ENCODE measurements at places on chromosomes 1 and 21.
A peak's percentile ranks its signal among the peaks of the same experiment; 100 is the strongest.

DNA sequence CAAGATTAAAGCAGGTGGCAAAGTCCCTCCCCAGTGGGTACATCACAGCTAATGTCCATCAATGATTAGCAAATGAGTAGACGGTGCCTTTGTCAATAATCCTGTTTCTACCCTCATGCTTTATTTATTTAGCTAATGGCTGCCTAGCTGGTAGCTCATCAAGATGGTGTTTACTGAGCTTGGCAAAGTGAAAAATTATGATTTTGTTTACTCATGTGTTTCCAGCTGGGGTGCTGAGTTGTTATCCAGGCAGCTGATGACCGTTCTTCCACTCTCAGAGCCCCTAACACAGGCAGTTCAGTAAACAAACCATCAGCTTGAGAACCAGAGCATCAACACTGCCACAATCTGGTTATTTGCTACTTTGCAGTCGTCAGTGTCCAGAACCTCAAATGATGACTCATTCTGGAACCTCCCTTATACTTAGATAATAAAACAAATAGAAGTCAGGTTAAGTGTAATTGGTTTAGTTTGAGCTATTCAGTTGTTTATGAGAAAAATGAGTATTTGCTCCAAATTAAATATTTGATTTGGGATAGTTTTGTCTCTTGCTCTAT is 163.9 kb downstream of the ST6GALNAC5 start:
- no peak for DNase-seq

GRCh38 chr1:115492019-115492595 is 149.7 kb upstream of the VANGL1 start:
- DNase-seq: no peak

GRCh38 chr1:201399352-201400126 is 415 bp upstream of the LAD1 start:
- peak; percentile 86 for DNase-seq

- no peak for DNase-seq
These were observed 113.9 kb downstream of the ATP5PO start for GRCh38 chr21:33801424-33802405.

GRCh38 chr1:90964444-90965035 is 57.3 kb downstream of the ZNF644 start:
- no peak for DNase-seq

GRCh38 chr1:210627755-210628154 is 299.1 kb downstream of the HHAT start:
- DNase-seq: no peak

Data from pancreas (tissue), 10 donors.